Cortex of kidney (tissue), 1 donor: ENCODE measurements at places on chromosomes 5 and 9.

DNA sequence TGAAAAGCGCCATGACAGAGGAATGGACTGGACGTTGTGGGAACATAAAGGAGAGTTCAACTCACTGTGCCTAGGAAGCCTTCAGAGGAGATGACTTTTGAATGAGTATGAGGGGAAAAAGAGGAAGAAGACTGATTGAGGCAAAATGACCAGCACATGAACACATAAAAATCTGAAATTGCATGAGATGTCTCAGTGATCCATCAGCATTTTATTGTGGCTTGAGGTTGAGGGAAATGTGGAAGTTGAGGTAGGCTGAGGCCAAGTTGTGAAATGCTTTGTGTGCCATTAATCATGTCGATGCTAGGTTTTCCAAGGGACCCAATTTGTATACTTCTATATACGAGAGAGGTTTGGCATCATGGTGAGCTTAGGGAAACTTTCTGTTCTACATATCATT lies 140.9 kb upstream of the TLX3 start:
- no peak for DNase-seq

- DNase-seq, result no peak
Measured at GRCh38 chr9:88302579-88303324, 85.5 kb upstream of the SPIN1 start.

DNA sequence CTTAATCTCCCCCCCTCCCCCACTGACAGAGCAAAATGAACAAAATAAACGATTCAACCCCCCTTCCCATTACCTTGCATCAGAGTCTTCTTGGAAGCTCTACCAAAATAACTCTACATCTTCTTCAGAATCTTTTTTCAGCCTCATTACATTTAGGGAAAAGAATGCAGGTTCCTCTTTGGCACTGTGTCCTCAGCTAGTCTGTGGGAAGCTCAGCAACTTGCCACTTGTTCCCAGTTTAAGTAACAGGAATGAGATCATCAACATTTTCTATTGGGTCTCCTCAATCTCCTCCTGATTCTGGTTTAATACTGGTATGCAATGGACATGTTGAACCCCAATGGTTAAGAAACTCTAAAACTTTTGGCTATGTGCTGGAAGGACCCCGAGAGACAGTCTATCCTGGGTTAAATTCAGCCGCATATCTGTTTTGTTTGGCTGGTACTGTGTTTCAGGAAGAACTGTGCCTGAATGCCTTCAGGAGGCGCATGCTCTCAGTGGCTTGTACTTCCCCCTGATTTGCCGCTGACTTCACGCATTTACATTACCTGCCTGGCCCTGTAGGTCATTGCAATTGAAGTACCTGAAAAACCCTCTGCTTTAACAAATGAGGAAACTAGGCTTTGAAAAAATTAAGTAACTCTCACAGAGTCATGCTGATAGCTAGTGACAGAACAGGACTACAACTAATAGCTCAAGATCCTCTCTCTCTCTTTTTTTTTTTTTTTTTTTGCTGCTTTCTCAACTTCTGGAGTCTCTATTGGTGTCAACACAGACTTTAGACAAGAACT lies 78.1 kb upstream of the HMHB1 start:
- DNase-seq, result no peak

DNA sequence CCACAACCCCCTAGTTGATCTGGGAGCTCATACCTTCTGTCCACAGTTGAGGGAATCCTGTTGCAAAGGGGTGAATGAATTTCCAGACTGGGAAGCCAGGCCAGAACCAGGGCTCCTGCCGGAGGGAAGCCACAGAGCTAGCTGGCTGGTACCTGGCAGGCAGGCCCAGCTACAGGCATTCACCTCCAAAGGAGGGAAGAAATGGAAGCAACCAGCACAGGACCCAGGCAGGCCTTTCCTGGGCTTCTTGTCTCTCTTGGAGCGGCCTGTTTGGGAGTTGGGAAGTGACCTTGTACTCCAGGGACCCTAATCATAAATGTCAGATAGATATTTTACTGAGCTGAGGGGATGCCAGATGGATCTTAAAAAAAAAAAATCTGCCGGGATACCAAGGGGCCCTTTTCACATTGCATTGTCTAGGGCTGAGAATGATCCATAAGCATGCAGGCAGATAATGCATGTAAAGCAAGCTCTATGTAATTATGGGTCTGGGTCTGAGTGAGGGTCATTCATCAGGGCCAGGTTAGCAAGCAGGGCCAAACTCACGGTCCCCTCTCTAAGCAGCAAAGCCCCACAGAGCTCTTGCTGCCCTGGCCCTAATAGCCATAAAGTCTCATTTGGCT lies 8.4 kb downstream of the NR2F1 start:
- DNase-seq, result no peak

DNA sequence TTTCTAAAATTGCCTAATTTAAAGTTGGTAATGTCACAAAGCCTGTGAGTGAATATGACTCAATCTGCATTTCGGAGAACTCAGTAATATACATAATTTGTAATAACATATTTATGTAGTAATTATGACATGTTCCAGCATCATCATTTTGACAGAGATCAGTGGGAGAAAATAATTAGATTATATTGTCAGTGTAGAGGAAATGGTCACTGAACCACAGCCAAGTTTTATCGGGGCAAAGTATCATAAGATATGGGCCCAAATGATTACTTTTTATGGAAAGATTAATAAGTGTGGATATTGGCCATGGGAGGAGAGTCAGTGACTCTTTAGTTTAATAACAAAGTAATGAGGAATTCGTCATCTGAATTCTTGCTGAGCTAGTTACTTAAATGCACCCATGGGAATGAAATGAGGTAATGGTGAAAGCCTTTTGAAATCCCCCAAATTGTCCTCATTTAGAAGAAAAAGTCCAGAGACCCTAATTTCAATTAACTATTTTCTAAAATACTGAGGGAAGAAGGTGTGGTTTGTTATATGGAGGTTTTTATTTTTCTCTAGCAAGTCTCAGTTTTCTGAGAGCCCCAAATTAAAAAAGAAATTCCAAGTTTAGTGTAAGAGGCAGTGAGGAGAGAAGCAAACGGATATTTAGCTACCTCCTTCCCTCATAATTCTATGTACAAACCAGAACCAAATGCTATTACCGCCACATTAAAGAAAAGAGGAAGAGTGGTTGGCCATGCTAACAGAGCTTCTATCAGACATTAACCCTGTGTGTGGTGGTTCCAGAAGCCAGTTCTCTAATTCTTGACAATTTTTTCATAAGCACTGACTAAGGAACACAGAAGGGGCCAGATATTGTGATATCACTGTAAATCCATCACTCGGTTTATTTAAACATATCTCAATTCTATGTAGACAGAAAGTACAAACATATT lies 37.7 kb upstream of the MRPS30 start:
- DNase-seq, result no peak

DNA sequence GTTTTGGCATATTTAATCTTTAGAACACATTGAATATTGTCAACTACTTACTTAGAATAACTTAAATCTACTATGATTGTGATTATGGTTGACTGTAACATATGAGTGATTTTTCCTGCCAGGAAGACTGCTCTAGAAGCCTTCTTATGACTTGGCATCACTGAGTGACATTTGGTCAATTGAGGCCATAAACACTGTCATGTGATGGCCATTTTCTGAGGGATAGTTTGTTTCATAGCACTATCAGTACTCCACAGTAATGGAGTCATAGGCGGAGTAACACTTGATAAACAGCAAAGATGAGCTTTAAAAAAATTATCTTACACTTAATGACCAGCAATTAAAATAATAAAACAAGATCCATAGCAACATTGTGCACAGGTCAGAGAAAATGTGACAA lies 31.0 kb downstream of the C9orf40 start:
- DNase-seq, result no peak

GRCh38 chr9:77505232-77505631 lies 142.9 kb downstream of the GNA14 start:
- DNase-seq, result no peak

DNA sequence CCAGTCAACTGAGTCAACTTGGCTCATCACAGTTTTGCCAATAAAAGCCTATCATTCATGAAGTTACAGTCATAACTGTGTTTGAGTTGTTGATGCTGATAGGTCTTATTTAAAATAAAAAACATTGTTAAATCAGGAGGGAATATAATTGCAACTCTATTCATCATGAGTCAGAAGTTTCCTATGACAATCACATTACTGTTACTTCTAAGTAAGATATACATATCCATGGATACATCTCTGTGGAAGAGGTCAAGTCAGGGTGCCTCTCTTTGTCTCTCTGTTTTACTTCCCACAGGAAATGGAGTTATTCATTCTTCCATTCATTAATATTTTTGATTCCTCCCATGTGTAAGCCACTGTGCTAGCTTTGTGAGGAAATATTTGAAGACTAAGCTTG lies 2015.4 kb upstream of the WWC1 start:
- DNase-seq, result no peak

- DNase-seq, result no peak
Measured at GRCh38 chr9:134267881-134268724, 58.2 kb upstream of the RXRA start.

DNA sequence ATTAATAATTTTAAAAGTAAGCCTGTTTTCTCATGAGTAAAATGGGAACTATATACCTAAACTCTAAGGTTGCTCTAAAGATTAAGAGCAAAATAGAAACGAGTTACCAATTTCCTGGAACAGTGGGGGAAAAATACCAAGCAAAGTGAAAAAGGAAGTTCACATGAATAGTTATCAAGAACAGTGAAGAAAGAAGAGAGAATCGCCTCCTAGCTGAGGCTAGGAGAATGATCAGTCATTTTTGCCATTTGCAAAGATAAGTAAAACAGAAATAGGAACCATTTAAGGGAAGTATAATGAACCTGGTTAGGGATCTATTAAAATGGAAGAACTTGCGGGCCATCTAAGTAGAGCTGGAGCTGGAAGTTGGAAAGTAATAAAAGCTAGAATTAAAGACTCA lies 50.7 kb downstream of the P4HA2 start:
- no peak for DNase-seq

- no peak for DNase-seq
Measured at GRCh38 chr9:25224309-25224708, 453.9 kb downstream of the TUSC1 start.

DNA sequence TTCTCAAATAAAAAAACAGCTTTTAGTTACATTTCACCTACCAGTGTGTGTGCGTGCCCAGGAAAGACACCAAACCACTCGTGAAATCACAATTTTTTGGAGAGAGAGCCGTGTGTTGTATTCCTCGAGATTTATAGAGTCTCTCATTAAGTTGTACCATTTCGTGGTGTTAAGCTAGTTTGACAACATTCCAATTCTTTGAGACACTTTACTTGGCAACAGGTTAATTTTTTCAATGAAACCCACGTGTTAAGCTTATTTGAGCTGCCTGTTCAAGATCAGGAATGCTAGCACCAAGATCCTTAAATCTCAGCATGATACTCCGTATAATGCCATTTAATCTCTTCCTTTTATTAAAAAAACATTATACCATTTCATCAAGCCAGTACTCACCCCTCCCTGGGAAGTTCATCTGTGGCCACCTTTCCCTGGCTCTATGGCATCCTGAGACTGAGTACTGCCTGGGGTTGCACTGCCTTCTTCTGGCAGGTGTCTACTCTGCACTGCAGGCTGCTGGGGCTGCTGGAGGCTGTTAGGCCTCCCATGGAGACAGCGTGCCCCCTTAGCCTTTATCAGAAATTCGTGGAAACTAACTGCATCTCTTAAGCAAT lies 143.7 kb downstream of the ARHGAP26 start:
- no peak for DNase-seq

- no peak for DNase-seq
Measured at GRCh38 chr5:113598926-113599325, 85.4 kb downstream of the YTHDC2 start.

DNA sequence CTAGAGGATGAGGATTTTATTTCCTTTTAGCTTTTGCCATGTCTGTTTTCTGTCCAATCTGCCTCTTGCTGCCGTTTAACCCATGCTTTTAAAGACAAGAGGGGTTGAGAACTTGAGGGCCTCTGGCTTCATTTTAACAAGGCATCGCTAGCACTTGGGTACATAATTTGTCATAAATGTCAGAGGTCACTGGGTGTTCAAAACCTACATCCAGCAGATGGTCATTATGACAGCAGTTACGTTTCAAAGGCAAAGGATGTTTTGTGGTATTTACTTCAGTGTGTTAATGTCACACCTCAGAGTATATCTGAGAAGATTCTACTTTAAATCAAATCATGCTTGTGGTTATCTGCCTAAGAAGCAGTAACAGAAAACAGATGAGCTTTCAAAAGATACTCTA lies 918.3 kb downstream of the NR2F1-AS1 start:
- DNase-seq, result no peak

GRCh38 chr5:54821445-54822323 lies 163.7 kb downstream of the ESM1 start:
- no peak for DNase-seq

DNA sequence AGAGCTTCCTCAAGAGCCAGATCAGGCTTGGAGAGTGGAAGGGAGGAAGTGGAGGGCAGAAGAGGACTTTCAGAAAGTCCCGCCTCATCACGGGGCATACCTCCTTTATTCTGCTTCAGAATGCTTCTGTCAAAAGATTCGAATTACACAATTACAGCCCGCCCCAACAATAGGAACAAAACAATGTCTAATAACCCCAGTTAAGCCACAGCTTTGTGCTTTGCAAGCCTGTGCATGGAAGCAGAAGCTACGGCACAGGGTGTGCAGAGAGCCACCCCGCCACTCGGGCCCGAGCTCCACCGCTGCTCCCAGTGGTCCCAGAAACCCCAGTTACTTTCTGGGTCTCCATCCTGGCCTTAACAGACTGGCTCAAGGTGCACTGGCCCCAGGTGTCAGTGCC lies 23.5 kb downstream of the HNRNPH1 start:
- DNase-seq, result no peak

GRCh38 chr5:144042156-144042555 lies 128.3 kb downstream of the YIPF5 start:
- DNase-seq, result no peak

DNA sequence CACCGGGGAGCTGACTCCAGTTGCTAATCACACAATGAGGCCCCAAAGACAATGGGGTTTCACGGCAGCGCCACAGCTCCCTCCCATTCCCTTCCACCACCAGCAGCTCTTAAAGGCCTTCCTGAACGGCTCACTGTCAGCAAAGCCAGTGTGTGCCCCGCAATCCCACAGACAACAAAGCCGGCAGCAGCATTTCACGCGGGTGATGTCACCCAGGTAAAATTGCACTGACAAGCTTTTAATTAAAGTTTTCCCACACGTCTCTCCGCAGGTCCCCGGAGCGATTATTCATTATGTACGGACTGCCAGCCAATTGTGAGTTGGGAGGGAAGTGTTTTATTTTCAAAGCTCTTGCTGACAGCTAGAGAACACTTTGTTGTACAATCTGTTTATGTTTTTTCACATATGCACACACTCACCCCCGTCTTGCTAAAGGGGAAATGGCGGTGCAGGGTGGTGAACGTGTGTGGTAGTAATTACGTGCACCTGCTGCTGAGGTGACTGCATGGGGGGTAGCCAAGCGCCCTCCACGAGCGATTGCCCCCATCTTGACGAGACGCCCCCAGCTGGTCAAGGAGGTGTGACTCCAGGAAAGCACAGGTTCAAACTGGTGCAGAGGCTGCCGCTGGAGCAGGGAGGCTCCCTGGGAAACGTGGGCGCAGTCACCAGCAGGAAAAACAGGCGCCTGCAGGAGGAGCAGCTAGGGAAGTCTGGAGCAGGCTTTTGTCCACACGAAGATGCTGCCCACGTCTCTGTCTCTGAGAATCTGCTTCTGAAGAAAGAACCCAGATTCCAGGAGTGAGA lies 65.0 kb downstream of the IRX2 start:
- no peak for DNase-seq

GRCh38 chr5:39947657-39948056 lies 522.9 kb upstream of the DAB2 start:
- DNase-seq, result no peak
